AG04450 (cell line): ENCODE measurements at places on chromosomes 11 and 22.

DNA sequence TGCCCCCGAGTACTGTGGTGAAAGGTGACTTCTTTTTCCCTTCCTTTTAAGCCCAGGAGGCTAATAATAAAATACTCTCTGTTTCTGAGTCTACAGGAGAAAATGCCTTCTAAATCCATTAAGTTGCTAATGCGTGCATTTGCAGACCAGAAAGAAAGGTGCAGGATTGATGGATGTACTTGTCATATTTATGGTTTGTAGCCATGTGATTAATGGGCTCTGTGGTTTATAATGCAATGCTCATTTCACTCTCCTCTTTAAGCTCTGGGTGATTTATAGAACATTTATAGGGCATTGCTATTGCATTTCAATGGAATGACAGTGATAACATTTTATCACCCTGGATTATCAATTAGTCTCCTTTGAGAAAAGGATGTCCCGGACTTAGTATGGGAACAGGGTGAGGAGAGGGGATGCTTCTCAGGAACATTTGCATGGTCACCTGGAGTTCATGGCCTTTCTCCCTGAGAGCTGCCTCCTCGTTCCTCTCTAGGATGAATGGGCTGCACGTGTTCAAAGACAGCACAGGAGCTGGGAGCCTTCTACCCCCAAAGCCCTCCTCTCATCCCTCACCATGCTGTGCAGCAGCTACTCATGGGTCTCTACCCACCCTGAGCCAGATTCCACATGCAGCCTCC is 82.8 kb upstream of the HMGXB4 start:
- no peak for DNase-seq

DNA sequence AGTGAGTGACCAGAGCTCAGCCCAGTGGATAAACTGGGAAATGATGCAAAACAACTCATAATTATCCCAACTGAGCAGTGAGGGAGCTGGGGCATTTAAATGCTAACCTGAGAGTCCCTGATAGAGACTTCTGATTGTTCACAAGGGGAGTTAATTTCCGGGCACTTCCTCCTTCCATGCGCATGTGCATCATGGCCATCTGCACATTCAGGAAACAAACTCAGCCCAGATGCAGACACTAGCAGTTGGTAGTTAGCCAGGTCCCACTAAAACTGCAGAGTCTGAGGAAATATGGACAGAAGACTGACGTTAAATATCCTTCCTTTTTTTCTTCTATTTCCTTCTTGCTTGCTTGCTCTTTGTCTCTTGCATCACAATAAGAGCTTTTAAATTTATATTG is 852.1 kb upstream of the LRRC4C start:
- DNase-seq: no peak

DNA sequence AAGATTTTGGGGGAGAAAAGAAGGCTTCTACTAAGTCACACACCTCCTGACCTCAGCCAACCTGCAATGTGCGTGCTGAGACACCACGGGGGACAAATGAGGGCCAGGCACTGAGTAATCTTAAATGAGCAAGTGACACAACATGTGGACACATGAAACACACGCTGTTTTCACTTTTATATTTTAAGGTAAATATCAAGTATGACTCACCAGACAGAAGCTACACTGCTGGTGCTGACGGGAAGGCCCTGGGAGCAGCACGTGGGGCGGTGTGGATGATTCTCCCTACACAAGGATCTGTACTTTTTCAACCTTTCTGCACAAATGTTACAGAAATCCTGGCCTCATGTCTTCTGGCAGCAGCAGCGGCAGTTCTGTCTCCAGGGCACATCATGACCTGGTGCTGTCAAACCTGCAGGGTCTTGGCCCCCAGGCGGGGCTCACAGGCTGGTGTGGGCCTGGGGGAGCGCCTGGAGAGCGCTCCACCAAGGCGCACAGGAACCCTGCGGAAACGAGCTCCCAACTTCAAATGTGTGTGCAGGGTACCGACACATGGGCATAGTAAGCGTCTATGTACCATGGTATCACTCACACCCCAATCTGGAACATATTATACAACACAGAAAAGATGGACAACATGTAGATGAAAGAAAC is 61.7 kb downstream of the DGCR2 start:
- peak; percentile 20 for DNase-seq

- no peak for DNase-seq
Measured at GRCh38 chr11:120134931-120135228, 3.0 kb downstream of the TRIM29 start.

GRCh38 chr11:74086242-74086884 is 77.5 kb upstream of the UCP3 start:
- no peak for DNase-seq
